Endothelial cell of umbilical vein (primary cell): ENCODE measurements at places on chromosomes 1 and 21. TPM values are rescaled to one million over a fixed set of nuclear protein-coding genes. Genes with fewer than 3 reads are reported as not detected.

The NHLH1 gene
- total RNA-seq, result 0.16 and 0.46 TPM in 2 replicates

The SERPINC1 gene
- 0.35 TPM in 1 of 2 replicates, not detected in the other for total RNA-seq

The ABCG1 gene
- total RNA-seq, result 19.6 and 21.2 TPM in 2 replicates

The SLC66A1 gene
- total RNA-seq, result 15.3 and 17.6 TPM in 2 replicates

The LAX1 gene
- not detected in 2 replicates for total RNA-seq

The GRHL3 gene
- total RNA-seq, result not detected in 2 replicates

The HSPA6 gene
- total RNA-seq, result 0.13 TPM in 1 of 2 replicates, not detected in the other

The MYBPH gene
- not detected in 2 replicates for total RNA-seq

The SPRR2F gene
- total RNA-seq, result not detected in 2 replicates

GRCh38 chr1:237146241-237146640 is 104.3 kb downstream of the RYR2 start:
- no peak for DNase-seq

DNA sequence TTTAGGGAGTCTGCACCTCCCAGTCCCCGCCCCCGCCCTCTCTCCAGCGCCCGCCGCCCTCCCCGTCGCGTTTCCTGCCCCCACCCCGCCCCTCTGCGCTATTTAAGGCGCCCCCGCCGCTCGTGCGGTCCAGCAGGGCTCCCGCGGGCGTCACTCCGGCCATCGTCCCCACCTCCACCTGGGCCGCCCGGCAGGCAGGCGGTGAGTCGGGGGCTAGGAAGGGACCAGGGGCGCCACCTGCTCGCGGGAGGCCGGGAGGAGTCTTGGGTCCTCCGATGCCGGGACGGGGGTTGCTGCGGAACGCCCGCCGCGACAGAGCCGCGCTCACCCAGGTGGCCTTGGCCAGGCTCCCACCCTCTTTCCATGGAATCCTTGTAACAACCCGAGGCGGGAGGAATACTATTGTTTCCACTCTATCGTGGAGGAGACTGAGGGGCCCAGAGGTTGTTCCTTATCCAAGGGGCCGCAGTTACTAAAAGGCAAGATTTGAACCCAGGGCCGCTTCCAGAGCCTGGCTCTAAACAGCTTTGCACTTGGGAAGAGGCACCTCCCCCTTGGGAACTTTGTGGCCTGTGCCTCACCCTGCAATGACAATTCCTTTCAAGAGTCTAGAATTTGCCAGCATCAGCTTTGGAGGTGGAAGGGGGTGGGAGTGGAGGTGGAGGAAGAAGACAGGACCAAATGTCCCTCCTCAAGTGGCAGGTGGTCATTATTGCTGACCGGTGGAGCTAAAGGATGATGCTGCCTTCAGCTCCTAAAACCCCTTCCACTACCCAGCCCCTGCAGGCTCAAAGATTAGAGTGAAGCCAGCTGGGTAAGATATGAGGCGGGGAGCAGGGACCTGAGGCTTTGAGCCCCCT is at the start of gene GJA4:
Gene GJA4, plus strand, starts transcription at position 132 of the 860 bp plus-strand sequence. CDS start 1,215 bp downstream, outside the sequence.
- DNase-seq, result peak; percentile 22

- DNase-seq, result peak; percentile 83
Observed at GRCh38 chr1:200090252-200091159, 63.0 kb downstream of the NR5A2 start.

DNA sequence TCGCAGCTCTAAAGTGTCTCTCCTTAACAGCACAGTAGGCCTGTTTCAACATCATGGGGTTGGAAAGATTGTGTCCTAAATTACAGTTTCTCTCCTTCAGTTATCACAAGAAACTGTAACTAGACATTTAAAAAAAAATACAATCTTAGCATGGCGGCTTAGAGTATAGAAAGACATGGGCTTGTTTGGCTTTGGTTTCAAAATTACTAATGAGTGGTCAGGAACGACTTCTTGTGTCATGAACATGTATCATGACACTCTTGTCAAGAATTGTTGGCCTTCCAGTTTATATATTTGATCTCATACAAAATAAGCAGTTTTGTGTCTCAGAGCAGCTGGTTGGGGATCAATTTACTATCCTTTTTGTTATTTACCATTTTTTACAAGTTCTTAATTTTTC is 2.1 kb downstream of the GJA8 start:
- DNase-seq, result no peak

DNA sequence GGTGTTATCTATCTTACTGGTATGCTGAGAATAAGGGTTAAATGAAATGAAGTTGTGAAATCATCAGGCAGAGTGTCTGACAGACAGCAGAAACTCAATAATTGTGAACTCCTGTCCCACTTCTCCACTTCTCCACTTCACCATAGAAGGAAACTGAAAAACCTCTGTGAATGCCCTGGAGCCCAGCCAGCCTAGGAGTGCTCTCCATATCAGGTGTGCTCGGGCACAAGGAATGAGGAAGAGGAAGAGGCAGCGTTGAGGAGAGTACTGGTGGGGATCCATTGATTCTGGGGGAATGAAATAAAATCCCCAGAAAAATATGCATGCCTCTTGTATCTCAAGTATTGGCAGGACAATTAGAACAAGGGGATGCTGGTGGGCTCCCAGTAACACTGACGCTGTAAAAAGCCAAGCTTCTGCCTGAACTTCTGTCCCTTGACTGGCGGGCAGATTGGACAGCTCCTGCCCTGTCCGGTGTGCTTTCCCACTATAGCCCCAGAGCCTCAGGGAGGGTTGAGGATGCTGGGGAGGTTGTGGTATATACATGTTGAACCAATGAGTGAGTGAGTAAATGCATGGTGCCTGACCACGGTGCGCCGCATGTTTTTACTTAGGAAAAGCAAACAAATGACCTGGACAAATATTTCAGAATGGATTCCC is 47.7 kb downstream of the NMNAT2 start:
- no peak for DNase-seq

GRCh38 chr1:21123287-21123948 is 53.3 kb downstream of the EIF4G3 start:
- DNase-seq, result peak; percentile 56

DNA sequence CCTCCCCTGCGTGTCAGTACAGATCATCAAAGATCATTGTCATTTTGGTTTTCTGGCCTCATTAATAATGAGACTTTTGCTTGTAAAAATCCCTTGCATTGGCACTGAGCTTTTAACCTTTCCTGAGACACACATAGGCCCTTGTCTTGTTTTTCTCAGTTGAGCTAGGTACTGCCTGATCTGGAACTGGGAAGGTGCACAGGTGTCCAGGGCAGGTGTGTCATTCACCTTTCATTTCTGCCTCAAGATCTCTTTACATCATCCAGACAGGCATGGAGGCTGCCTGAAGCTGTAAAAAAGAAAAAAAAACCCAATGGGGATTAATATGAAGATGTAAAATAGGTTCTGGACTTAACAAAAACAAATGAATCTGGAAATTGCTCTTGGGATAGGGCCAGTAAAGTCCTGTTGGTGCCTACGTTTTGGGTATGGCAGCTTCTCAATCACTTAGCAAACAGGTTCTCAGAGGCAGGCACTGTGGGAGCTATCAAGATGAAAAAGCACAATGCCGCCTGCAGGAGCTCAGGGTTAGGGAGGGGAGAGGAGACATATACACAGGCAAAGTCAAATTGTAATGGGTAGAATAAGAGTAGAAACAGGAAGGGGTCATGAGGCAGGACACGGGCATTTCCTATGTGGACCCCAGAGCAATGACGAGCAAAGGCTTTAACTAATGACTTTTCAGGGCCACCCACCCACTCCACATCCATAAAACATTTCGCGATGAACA is 1.0 kb upstream of the KCNC4 start:
- peak; percentile 3 for DNase-seq

DNA sequence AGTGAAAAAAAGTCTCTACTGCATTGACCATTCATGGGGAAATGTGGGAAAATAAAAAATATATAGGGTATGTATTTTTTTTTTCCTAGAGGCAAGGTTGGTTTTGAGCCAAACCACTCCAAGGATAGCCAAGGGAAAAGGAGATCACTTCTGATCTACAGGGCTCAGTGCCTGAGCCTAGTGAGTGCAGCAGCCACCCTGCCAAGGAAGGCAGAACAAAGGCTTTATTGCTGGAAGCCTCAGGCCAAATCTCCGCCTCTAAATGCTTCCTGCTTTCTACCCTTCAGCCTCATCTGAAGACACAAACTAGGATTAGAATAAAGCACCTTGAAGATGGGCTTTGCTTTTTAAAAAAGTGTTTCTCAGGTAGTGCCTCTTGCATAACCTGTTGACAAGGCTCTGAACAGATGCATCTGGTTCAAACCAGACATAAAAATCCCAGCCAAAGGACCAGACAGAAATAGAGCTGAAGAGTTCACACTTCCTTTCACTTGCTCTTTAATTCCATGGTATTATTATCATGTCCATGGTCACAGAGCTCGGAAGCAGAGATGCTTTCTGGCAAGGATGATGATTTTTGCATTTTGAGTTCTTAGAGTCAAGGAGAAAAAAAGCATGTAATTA is 10.5 kb downstream of the C1orf115 start:
- DNase-seq, result peak; percentile 38

DNA sequence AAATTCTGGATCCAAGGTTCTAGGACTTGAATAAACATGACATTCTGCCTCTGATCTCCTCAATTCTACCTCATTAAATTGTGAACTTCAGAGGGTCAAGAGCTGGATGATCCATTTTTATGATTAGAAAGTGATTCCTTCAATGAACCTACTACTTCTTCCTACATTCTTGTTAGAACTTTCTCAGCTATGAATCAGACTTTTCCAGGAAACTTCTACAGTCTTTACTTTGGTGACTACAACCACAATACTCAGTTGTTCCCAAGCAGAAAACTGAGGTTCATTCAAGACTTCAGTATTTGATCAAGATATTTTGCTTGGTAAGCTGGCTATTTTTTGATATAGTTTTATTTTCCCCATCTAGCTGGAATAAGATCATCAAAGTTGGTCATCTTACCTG is 51.4 kb downstream of the CDC7 start:
- DNase-seq, result no peak
